ENCODE measurements at places on chromosomes 1 and 21.

GRCh38 chr1:198449727-198450433 is 90.6 kb downstream of the ATP6V1G3 start:
- no peak for DNase-seq

- DNase-seq: no peak
These were observed 384.8 kb upstream of the PROX1 start for GRCh38 chr1:213602796-213603486.

GRCh38 chr1:165052936-165053335 is 303.6 kb downstream of the LMX1A start:
- DNase-seq: no peak

- no peak for DNase-seq
These were observed 766 bp downstream of the RAP1GAP start for GRCh38 chr1:21668232-21668950.

DNA sequence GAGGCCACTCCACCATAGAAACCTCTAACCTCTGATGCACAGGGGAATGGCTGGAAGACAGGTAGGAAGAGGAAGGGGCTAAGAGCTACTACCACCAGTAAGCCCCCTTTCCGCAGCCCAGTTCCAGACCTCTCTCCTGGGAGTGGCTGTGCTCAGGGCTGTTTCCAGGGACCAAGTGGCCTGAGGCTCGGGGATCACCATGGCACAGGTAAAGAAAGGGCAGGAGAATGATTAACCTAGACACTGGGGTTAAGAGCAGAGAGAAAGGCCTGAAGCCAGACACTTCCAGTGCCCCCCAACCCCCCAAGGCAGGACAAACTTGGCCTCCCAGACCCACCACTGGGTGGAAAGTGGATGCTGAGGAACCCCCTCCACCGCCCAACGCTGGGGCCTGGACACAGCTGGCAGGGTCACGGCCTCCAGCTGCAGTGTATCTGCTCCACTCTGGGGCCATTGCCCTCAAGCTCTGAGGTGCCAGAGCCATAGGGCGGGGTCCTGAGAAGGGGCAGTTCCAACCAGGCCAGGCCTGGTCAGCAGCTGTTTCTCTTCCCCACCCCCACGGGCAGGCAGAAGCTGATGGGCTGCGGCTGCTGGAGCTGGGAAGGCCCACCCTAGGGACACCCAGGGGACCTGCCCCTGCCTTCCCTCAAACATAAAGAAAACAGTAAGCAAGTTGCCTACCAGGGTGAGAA is 2.6 kb downstream of the TAGLN2 start:
- DNase-seq: no peak

- DNase-seq: no peak
These were observed 543 bp downstream of the TMEM9 start for GRCh38 chr1:201153474-201154388.

GRCh38 chr1:44679468-44679867 is 5.0 kb downstream of the ARMH1 start:
- no peak for DNase-seq

GRCh38 chr1:68959461-68960030 is 462.7 kb upstream of the DEPDC1 start:
- no peak for DNase-seq

- DNase-seq: no peak
These were observed 748.2 kb upstream of the ADAMTS5 start for GRCh38 chr21:27715131-27715530.

DNA sequence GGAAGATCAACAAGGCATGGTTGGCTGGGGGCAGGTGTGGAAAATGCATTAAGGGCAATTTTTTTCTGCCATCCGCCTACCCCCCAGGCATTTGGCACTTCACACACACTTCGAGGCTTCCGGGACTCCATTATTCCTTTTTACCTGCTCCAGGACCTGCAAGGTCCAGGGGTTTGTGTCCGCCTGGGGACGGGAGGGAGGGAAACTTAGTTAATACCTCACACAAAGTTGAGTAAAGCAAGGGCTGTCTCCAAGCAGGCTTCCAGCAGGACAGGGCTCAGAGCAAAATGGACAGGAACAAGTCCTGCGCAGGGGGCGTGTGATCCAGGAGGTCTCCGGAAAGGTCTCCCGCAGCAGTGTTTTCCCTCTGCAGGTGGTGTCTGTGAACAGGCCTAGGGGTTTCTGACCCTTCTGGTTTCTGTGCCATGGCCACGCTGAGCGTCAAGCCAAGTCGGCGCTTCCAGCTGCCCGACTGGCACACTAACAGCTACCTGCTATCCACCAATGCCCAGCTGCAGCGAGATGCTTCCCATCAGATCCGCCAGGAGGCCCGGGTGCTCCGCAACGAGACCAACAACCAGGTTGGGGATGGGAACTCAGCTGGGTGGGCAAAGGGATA is 712 bp downstream of the TEKT2 start:
- no peak for DNase-seq

GRCh38 chr1:211944733-211945500 is 90.4 kb downstream of the INTS7 start:
- DNase-seq: no peak

DNA sequence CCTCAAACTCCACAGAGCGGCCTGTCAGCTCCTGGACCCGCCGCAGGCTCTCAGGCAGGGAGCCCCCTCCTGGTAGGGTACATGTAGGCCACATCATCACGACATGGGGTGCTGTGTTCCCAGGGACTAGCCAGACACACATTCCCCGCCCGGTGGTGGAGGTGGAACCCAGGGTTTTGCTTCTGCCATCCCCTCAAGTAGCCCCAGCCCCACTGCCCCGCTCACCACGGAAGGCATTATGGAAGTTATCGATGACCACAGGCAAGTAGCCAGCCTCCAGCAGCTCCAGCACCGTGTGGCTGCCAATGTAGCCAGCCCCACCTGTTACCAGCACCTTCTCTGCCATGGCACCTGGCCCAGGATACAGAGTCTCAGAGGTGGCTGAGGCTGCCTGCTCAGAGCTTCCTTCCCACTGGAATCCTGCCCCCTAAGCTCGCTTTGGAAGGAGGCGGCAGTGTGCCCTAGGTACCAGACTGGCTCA is 1.9 kb downstream of the GALE start:
- no peak for DNase-seq

DNA sequence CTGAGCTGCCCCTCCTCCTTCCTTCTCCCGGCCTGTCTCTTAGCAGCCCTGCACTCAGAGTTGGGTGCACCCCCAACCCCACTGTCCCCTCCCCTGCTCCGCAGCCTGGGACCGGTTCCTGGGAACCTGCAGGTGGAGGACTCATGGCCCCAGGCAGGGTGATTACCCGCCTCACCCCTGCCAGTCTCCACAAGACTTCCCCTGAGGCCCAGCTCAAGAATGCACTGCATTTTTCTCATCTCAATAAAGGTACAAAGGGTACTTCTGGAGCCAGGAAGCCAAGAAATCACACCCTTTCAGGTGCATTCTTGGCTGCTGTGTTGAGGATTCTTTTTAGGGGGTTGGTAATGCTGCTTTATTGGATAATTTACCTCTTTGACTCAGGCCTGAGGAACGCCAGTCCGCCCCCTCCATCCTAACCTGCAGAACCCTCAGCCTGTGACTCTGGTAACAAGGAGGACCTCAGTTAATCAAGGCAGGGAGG is 126.3 kb upstream of the TMPRSS2 start:
- DNase-seq: no peak

GRCh38 chr1:6075748-6076147 is 30.1 kb downstream of the KCNAB2 start:
- no peak for DNase-seq

DNA sequence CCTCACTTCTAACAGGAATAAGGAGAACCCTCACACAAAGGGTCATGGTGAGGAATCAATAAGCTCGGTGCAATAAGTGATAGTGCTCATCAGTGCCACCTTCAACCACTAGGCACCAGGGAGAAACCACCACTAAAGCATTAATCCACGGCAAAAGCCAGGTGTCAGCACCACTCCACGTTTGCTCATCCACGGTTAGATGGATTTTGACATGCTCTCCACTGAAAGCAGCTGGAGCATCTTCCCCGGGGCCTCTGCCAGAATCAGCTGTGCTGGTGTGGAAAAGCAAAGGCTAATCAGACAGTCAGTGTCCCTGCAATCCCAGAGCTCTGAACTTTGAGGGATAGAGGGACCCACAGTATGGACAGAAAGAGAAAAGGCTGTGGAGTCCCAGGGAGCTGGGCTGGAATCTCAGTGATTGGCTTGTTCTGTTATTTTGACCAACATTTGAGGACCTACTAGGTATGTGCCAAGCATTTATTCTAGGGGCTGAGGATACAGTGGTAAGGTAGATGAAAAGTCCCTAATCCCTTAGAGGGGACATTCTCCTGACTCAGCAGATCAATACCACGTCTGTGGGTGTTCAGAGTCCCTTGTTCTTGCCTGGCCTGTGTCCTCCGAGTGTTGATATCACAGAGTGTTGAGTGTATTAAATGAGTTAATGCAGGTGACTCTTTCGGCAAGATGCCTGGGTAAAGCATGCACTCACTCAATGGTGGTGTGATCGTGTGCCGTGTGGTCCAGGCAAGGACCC is 41.3 kb downstream of the FHAD1 start:
- no peak for DNase-seq

DNA sequence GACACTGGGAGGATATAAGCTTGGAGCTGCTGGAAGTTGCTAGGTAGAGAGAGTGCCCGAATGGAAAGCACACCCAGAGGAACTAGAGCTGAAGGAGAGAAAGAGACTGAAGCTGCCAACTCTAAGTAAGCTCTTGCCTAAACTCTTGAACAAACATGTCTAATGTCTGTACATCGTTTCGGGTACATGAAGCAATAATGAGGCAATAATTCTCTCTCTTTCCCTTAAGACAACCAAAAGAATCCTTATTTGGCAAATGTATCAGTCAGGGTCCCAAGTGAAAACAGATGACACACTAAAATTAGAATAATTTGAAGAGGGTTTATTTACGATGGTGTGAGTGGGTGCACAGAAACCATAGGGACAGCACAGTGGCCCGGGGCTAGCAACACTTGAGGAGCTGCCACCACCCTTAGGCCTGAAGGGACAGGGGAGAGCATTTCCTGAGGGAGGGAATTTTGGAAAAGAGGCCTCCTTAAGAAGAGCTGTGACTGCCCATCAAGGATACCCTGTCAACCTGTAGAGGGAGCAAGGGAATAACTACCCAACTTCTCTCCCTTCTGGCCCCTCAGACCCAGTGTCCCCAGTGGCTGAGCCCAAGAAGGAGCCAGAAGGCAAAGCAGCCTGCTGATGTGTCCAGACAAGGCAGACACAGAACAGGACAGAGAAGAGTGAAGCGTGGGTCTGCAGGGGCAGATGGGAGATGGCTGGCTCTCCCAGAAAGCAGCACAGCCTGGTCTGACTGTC is 36.1 kb upstream of the KHDRBS1 start:
- no peak for DNase-seq

DNA sequence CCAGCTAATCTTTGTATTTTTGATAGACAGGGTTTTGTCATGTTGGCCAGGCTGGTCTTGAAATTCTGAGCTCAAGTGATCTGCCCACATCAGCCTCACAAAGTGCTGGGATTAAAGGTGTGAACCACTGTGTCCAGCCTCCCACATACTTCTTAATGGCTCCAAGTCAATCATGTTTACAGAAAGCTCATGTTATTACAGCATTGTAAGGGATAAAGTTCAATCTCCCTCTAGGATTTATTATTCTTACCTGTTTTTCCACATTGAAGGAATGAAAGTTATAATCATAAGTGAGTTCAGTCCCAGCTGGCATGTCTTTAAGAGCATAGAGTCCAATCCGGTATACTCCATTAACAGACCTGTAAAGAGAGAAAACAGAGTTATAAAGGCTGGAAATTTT is 39.4 kb downstream of the RUSC1 start:
- no peak for DNase-seq

GRCh38 chr1:82452096-82452495 is 651.4 kb downstream of the ADGRL2 start:
- DNase-seq: no peak

DNA sequence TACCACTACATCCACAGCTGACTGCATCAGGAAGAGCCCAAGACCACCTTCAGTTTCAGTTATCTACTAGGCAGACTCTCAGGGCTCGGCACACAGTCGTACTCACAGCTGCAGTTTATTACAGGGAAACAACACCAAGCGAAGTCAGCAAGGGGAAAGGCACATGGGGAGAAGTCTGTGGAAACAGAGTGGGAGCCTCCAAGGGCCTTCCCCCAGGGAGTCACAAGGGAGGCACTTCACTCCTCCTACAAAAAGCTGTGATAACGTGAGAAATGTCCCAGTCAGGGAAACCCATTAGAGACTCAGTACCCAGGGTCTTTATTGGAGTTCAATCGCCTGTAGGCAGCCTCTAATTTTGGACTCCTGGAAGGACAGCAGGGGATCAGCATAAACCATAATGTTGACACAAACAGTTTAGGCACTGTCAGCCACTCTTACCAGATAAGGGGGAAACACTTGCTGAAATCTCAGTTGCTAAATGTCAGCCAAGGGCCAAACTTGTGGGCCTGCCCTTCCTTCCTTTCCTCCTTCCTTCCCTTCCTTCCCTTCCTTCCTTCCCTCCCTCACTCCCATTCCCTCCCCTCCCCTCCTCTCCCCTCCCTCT is 444.0 kb downstream of the SMYD3 start:
- DNase-seq: no peak

DNA sequence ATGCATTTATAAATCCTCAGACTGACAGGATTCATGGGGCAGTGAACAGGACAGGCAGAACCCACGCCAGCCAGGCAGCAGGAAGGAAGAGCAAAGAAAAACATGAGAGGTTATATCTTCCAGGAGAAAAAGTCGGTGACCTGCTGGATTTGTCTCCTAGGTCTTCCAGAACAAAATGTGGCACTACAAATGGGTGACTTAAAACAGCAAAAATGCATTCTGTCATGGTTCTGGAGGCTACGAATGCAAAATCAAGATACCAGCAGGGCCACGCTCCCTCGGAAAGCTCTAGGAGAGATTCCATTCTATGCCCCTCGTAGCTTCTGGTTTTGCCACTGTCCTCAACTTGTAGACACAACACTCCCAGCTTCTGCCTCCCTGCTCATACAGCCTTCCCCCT is 63.4 kb downstream of the PSMG1 start:
- DNase-seq: no peak

- no peak for DNase-seq
These were observed 70.2 kb downstream of the NFIA start for GRCh38 chr1:61152469-61153105.

DNA sequence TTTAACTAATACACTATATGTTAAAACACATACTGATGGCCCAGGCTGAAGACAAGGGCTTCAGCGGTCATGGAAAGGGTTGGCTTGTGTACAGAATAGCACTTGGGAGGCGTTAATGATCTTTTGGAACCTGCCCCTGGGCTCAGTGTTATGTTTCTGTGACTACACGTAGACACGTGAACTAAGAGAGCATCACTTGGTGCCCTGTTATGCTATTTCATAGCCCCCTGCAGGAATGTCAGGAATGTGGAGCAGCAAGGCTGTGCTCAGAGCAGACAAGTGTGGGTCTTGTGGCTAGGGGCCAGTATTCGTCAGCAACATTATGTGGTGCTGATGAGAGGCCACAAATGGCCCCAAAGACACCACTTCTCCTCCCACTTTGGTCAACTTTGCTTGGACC is 132.4 kb downstream of the MAP3K21 start:
- no peak for DNase-seq

GRCh38 chr1:206774093-206774492 is 1.8 kb upstream of the IL10 start:
- no peak for DNase-seq

GRCh38 chr1:98402860-98403259 is 258.7 kb upstream of the SNX7 start:
- no peak for DNase-seq

Data from activated T-helper 1 cell treated with Interleukin-2 at 50 U/mL for 16 hours (primary cell).